Naive thymus-derived CD8-positive, alpha-beta T cell (primary cell): ENCODE measurements at places on chromosomes 3 and 15.

GRCh38 chr15:35507932-35508638 lies 37.9 kb downstream of the DPH6 start:
- no peak for DNase-seq

DNA sequence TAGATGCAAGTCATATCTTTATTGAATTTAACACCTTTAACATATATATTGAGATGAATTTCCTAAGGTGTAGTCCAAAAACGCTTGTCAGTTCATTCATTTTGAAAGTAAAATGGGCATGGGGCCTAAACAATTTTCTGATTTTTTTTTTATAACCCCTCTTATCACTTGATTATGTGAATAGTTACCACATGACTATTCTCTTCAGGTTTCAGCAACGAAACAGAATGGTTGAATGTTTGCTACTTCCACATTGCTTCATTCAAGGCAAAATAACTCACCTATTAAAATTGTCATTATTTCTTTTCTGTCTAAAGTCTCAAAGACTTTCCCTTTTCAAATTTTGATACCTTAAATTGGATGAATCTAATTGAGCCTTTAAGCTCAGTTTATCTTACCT lies 96.4 kb downstream of the MBNL1 start:
- DNase-seq, result no peak

DNA sequence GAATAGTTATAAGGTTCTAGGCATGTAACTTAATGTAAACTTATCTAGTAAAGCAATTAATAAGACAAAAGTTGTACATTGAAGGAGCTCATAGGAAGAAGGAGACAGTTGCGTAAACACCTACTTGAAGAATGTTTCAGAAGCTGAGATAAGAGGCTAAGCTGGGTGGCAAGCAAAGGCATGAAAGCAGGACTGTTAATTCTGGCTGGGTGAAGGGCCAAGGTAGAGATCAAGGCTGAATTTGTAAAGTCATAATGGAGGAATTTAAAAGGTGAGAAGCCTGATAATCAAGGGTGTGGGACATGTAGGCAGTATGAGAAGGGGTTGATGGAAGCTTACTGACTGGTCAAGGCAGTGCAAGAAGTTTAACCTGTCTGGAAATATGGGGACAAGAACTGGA lies 80.4 kb upstream of the TGFBR2 start:
- no peak for DNase-seq

DNA sequence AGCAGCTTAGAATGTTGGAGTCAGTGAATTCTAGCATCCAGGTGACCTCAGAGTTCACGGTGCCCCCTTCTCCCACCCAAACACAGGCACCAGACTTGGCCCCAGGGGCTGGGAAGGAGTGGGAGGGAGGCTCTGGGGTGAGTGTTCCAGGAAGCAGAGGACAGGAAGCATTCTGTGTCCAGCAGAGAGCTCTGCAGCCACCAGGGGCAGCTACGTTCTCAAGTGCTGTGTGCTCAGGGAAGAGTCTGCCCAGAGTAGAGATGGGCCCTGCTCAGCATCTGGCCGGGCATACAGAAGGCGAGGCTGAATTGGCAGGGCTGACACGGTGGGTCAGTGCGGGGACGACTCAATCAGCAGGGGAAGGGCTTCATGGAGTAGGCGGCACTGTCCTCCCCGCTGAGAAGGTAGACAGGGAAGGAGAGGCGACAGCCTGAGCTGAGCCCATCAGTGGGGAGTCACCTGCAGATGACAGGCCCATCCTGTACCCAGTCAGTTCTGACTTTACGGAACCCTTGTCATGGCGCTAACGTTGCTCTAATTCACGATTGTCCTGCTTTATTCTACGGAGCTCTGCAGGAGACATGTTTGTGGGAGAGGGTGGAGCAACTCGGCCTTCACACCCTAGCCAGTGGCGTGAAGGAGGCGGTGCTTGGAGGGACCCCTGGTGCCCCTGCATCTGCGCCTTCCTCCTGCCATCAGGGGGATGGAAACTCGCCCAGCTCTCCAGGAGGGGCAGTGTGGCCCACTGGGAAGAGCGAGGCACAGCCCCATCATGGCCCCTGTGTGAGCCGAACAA lies 82.2 kb downstream of the C3orf70 start:
- no peak for DNase-seq

DNA sequence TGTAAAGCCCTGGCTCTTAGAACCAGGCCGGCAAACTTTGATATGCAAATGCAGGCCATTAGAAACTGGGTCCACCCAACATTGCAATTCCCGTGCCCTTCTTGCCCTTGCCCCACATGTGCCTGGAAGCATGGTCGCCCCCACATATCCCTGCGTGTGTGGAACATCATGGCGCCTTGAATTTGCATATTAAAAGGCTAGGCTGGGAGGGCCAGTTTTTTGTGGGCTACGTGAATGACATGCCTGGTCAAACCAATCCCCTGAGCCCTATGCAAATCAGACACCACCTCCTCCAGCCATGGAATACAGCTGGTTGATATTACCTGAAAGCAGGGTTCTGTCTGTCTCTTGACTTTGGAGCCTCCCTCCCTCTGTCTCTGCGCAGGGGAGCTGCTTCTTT lies 58.7 kb upstream of the ARHGEF26 start:
- DNase-seq, result no peak

DNA sequence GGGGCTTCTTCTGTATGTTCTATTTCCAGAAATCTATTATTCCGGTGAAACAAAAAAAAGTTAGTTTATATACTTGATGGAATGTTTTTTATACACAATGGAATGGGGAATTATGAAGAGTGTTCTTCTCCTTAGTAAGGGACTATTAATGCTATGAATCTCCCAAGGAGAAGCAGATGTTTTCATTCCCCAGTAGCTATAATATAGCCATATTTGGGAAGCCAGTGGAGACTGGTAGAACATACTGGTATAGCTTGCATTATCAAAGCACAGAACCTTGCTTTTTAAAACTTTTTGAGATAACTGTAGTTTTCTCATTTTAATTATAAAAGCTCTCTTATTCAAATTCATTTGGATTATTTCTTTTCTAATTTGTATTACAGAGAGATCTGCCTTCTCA lies 38.3 kb downstream of the ADGRG7 start:
- no peak for DNase-seq

DNA sequence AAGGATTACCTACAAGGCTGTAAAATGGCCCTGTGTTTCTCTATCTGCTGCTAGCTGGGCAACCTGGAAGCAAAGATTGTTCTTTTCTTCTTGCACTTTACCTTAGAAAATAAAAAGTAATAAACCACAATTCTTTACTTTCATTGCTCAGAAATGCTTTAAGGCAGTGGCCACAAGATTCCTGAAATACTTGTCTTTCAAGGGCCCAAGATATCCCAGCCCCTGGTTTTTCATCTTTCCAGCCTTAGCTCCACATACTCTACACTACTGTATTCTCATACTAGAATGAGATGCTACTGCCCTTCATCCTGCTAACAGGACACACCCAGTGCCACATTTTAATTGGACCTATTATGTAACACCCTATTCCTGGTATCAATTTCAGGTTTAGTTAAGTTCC lies 78.9 kb downstream of the GTF2E1 start:
- DNase-seq, result no peak

DNA sequence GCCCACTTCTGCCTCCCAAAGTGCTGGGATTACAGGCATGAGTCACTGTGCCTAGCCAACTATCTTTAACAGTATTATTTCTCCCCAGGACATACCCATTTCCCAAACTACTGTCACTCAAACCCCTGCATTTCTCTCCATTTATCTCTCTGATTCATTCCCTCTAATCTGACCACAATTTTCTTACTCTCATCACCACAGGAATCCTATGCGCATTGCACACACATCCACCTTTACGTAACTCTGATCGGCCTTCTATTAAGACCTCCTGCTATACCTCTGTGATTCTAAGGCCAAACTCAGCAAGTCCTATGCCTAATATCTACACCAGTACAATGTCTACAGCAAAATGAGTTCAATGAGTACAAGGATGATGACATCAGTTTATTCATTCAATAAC lies 235.0 kb downstream of the ULK4 start:
- DNase-seq, result no peak

- DNase-seq, result no peak
Measured at GRCh38 chr3:141429371-141430035, 57.3 kb upstream of the RASA2 start.
